SK-N-SH (cell line): ENCODE measurements at places on chromosomes 11 and 22. TPM values are rescaled to one million over a fixed set of nuclear protein-coding genes. Genes with fewer than 3 reads are reported as not detected.

GRCh38 chr11:91407842-91408241 lies 816.8 kb upstream of the FAT3 start:
- H3K36me3 ChIP-seq: no peaks in the 10 kb centered on the region
- no peaks in the 10 kb centered on the region for H3K27me3 ChIP-seq
- no peak overlapping the region for H3K4me3 ChIP-seq

GRCh38 chr22:23591201-23591791 lies 11.2 kb upstream of the IGLL1 start:
- no peaks in the 10 kb centered on the region for H3K4me1 ChIP-seq
- no peaks in the 10 kb centered on the region for H3K36me3 ChIP-seq
- no peak overlapping the region for H3K27ac ChIP-seq
- no peak overlapping the region for H3K4me3 ChIP-seq
- no peaks in the 10 kb centered on the region for H3K27me3 ChIP-seq
- DNase-seq: peak; percentile 84

DNA sequence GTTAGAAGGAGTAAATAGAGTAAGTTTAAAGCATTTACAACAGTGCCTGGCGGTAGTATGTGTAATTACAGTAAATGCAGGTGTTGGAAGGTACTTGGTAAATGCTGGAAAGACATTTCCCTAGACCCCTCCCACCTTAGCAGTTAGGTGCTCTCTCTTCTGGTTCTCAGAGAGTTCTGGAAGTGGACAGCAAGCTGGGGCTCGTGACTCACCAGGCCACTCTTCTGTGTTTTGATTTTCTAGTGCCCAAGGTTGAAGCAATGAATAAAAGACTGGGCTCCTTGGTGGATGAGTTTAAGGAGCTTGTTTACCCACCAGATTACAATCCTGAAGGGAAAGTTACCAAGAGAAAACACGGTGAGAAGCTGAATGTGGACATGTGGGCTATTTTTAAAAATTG lies 27.6 kb downstream of the SNU13 start:
- peaks cover 34% of the 10 kb centered on the region; the same call in 1 of the 2 replicates for H3K36me3 ChIP-seq
- no peak for DNase-seq
- no peaks in the 10 kb centered on the region for H3K27me3 ChIP-seq
- H3K4me1 ChIP-seq: no peaks in the 10 kb centered on the region
- no peak overlapping the region for H3K4me3 ChIP-seq
- H3K27ac ChIP-seq: no peak overlapping the region

DNA sequence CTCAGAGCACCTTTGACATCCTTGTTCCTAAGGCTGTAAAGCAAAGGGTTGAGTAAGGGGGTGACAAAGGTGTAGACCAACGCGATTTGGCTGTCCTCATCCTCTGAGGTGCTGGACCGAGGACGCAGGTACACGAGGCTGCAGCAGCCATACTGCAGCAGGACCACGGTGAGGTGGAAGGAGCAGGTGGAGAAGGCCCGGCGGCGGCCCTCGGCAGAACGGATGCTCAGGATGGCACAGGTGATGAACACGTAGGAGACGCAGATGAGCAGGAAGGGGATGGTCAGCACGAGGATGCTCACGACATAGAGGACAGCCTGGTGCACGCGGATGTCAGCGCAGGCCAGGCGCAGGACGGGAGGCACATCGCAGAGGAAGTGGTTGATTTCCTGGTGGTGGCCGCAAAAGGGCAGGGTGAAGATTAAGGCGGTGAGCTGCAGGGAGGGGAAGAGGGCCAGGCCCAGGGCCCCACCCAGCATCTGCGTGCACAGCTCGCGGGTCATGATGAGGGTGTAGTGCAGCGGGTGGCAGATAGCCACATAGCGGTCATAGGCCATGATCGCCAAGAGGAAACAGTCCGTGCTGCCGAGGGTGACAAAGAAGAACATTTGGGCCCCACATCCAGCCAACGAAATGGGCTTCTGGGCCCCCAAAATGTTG lies 632 bp downstream of the OR10Q1 start:
- no peak overlapping the region for H3K4me3 ChIP-seq
- no peaks in the 10 kb centered on the region for H3K4me1 ChIP-seq
- H3K27ac ChIP-seq: no peak overlapping the region
- H3K36me3 ChIP-seq: no peaks in the 10 kb centered on the region
- peaks cover 12% of the 10 kb centered on the region; the same call in 1 of the 2 replicates for H3K27me3 ChIP-seq
- no peak for DNase-seq

GRCh38 chr11:10969387-10969786 lies 111.5 kb upstream of the ZBED5 start:
- H3K4me1 ChIP-seq: peaks cover 6% of the 10 kb centered on the region; the same call in 1 of the 2 replicates
- DNase-seq: no peak
- H3K27me3 ChIP-seq: no peaks in the 10 kb centered on the region
- no peaks in the 10 kb centered on the region for H3K36me3 ChIP-seq
- H3K4me3 ChIP-seq: no peak overlapping the region

DNA sequence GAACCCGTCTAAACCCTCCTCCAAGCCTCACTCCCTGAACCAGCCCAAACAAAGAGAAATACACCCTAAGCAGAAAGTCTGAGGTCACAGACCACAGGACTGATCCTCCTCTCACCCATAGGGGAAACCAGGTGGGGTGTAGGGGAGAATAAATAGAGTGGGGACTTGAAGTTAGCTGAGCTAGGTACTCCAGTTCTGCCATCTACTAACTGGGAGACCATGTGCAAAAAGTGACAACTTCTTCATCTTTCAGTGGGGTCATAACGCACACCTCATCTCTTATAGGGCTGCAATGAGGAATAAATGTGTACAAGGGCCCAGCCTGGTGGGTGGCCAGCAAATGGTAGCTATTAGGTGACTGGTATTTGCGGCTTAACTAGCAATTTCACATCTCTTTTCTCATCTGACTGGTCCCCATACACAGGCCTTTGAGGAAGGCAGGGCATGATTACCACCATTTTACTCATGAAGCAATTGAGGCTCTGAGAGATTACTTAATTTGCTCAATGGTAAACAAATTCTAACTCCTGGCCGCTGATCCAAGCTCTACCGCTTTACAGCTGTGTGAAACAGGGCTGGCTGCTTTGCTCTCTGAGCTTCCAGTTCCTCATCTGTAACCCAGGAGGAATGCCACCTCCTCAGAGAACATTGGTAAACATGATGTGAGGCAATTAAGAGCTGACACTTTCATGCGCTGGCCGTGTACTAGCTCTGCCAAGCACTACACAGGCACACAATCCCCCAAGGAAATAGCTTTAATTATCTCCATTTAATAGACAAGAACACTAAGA lies 16.6 kb downstream of the TBC1D10A start:
- H3K27me3 ChIP-seq: no peaks in the 10 kb centered on the region
- no peak overlapping the region for H3K27ac ChIP-seq
- H3K36me3 ChIP-seq: no peaks in the 10 kb centered on the region
- no peak for DNase-seq
- H3K4me3 ChIP-seq: no peak overlapping the region

GRCh38 chr11:134545521-134545920 lies 133.5 kb upstream of the B3GAT1 start:
- no peak overlapping the region for H3K4me3 ChIP-seq
- H3K27me3 ChIP-seq: no peaks in the 10 kb centered on the region
- DNase-seq: no peak
- H3K4me1 ChIP-seq: no peaks in the 10 kb centered on the region
- H3K27ac ChIP-seq: no peak overlapping the region
- H3K36me3 ChIP-seq: no peaks in the 10 kb centered on the region

DNA sequence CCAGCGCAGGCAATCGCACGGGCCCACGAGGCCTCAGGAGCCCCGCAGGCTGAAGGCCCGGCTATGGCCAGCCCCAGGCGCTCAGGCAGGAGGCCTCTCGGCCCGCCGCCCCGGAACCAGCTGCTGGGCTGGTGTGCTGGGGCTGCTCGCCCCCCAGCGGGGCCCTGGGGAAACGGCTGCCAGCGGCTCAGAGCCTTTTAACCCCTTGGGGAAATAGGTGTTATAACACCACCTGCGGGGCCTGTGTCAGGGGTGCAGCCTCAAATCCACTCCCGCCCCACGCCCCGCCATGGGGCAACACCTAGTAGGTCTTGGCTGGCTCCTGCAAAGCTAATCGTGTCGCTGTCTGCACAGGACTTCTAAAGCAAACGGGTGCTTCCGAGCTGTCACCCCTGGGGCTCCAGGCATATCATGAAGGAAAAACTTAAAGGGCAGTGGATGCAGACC lies 237.4 kb downstream of the TTC28 start:
- peak overlapping the region; percentile 76 for H3K4me3 ChIP-seq
- H3K4me1 ChIP-seq: peaks cover 27% of the 10 kb centered on the region; the same call in 1 of the 2 replicates
- peak; percentile 91 for DNase-seq
- H3K27ac ChIP-seq: peak overlapping the region; percentile 91
- H3K27me3 ChIP-seq: no peaks in the 10 kb centered on the region
- H3K36me3 ChIP-seq: no peaks in the 10 kb centered on the region

DNA sequence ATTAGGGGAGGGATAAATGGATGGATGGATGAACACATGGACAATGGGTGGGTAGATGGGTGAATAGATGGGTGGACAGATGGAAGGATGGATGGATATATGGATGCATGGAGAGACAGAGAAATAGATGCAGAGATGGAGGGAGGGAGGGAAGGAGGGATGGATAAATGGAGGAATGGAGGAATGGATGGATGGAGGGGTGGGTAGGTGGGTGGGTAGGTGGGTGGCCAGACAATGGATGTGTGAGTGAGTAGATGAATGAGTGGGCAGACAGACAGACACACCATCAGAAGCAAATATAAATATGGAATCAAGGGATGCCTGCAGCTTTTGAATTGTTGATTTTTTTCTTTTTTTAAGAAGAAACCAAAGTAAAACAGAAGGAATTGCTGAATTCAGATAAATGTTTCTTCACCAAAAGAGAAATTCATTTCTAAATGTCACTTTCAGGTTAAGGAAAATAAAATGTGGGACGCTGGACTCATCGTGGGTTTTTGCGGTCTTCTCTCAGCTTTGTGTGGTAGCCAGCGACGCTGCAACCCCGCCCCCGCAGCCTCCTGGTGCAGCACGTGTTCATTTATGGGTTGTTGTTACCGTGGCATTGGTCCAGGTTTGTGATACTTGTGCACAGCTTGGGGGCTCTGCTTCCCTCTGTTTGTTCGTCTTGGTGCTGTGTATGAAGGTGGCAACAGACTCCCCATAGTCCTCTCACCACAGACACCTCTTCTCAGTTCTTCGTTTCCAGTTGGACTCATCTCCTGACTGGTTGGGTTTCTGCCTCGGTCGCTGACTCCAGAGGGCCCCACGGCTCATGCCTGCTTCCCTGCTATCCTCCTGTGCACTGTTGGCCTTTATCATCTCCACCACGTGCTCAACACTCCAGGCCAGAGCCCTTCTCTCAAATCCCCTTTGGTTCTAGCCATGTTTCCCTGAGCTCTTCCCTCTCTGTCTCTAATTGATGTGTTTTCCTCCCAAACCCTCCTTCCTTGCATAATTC lies 76.4 kb downstream of the CDKN1C start:
- no peak overlapping the region for H3K27ac ChIP-seq
- DNase-seq: no peak
- peaks cover 3% of the 10 kb centered on the region; the same call in 1 of the 2 replicates for H3K4me1 ChIP-seq
- no peaks in the 10 kb centered on the region for H3K36me3 ChIP-seq
- no peak overlapping the region for H3K4me3 ChIP-seq

DNA sequence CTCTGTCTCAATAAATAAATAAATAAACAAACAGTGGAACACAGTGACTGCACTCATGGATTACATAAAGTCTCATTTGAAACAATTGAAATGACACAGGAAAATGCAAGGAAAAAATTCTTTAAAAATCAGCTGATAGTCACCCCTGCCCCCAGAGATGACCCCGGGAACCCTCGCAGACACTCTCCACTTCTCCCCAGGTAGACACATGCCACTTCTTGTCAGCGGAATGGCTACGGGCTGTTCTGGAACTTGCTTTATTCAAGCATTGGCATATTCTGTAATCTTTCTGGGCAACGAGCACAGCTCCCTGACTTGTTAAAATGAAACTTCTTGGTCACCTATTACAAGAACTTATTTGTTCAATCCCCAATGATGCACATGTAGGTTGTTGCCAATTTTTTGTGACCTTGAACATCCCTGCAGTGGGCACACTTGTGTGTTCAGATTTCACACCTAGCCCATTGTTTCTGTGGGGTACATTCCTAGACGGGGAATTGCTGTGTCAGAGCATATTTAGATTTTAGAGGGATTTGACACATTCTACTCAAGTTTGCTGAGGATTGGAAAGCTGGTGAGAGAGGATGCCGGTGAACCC lies 32.8 kb downstream of the MYEOV start:
- H3K27ac ChIP-seq: no peak overlapping the region
- H3K27me3 ChIP-seq: no peaks in the 10 kb centered on the region
- no peak for DNase-seq
- no peaks in the 10 kb centered on the region for H3K36me3 ChIP-seq
- 0 out of 2 replicates have a peak, but pooled peaks cover 7% of the 10 kb centered on the region for H3K4me1 ChIP-seq
- no peak overlapping the region for H3K4me3 ChIP-seq

GRCh38 chr11:69173331-69173730 lies 17.6 kb downstream of the SMIM38 start:
- H3K4me1 ChIP-seq: no peaks in the 10 kb centered on the region
- no peaks in the 10 kb centered on the region for H3K27me3 ChIP-seq
- H3K4me3 ChIP-seq: no peak overlapping the region
- H3K27ac ChIP-seq: no peak overlapping the region
- H3K36me3 ChIP-seq: no peaks in the 10 kb centered on the region

DNA sequence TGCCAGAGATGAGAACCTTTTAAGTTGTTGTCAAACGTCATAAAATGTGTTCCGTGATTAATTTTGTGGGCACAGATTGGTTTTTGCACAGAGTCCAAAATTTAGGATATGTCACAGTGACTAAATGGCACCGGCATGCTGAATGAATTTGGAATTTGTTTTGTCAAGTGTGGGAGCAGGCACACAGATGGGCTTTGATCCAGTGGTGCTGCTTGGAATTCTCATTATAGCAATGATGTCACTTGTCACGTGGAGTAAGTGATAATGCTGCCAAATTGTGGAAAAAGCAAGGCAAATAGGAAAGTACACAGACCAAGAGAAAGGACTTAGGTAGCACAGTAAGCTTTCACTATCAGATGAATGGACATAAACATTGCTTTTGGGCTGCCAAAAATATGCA lies 8.0 kb upstream of the LIN7C start:
- H3K4me3 ChIP-seq: no peak overlapping the region; the same call in 1 of the 2 replicates
- no peak overlapping the region for H3K27ac ChIP-seq
- no peaks in the 10 kb centered on the region for H3K4me1 ChIP-seq
- DNase-seq: no peak

DNA sequence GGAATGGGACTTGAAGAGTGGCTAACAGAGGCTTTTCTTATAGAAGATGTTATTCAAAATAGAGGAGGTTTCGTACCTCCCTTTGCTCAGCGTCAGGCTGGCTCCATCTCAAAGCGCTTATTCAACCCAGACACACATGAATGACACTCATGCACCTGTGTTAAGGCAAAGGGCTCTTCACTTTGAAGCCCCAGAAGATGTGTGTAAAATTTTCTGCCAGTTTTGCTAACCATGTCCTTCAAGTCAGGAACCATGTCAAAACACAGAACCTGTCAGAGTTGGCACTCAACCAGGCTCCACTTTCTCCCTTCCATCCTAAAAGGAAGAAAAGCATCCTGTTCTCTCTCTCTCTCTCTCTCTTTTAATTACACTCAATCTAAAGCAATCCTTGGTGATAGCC lies 352.8 kb upstream of the NARS2 start:
- H3K4me3 ChIP-seq: no peak overlapping the region
- no peak overlapping the region for H3K27ac ChIP-seq
- no peaks in the 10 kb centered on the region for H3K27me3 ChIP-seq

The RAB36 gene
- polyA plus RNA-seq: 6.6 and 6.8 TPM in 2 replicates

The PRMT3 gene
- 10.8 and 14.9 TPM in 2 replicates for polyA plus RNA-seq
